ENCODE measurements at places on chromosomes 7 and 10.

- no peak for DNase-seq
Observed at GRCh38 chr7:128804484-128804883, 12.7 kb downstream of the CCDC136 start.

DNA sequence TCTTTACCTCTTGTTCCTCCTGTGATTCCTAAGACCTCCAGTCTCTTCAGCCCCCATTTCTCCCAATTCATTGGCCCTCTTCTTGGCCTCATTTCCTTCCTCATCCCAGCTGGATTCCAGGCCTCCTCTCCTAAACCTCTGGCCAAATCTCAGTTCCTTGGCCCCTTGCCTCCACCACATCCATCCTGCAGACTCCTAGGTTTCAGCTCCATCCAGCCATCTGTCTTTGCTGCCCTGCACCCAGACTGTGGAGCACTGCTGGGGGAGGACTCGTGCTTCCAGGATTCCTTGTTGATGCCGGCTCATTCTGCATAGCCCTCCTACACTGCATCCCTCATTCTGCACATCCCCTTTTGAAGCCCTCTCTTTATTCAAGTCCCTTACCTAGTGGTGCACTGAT is 6.7 kb downstream of the PLAC9 start:
- no peak for DNase-seq

GRCh38 chr7:139647814-139648390 is 124.4 kb downstream of the CLEC2L start:
- DNase-seq = no peak

DNA sequence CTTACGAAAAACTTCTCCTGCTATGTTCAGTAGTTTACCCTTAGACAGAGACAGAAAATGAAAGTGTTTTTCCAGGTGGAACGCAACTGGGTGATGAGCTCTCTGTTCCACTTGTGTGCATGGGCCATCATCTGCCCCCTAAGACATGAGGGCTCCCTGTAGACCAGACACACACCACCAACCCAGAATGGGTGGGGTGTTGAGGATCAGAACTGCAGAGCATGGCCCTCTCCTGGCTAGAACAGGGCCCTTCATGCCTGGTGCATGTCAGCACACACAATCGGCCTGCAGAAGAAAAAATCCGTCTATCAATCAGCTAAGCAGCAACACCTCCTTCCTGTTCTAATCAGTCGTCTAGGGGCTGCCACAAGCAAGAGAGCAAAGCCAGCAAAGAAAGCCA is 186.2 kb upstream of the INHBA start:
- DNase-seq = no peak

GRCh38 chr10:11896549-11897200 is 73.5 kb downstream of the PROSER2 start:
- DNase-seq = no peak

DNA sequence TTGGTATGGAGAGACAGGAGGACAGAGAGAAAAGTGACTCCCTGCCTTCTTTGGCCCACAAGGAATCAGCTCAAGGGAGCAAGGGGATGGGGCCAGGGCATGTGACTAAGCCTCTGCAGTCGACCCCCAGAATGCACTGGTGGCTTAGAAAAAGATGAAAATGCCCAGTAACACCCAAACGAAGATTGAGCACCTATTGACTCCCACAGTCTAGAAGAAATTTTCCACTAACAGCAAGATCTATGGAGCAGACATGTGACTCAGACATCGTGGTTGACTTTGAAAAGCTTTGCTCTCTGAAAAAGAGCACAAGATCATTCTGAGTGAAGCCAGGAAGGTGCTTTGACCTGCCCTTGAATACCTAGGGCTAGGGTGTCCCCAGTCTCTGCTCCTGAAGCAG is 586.0 kb downstream of the CALN1 start:
- no peak for DNase-seq

DNA sequence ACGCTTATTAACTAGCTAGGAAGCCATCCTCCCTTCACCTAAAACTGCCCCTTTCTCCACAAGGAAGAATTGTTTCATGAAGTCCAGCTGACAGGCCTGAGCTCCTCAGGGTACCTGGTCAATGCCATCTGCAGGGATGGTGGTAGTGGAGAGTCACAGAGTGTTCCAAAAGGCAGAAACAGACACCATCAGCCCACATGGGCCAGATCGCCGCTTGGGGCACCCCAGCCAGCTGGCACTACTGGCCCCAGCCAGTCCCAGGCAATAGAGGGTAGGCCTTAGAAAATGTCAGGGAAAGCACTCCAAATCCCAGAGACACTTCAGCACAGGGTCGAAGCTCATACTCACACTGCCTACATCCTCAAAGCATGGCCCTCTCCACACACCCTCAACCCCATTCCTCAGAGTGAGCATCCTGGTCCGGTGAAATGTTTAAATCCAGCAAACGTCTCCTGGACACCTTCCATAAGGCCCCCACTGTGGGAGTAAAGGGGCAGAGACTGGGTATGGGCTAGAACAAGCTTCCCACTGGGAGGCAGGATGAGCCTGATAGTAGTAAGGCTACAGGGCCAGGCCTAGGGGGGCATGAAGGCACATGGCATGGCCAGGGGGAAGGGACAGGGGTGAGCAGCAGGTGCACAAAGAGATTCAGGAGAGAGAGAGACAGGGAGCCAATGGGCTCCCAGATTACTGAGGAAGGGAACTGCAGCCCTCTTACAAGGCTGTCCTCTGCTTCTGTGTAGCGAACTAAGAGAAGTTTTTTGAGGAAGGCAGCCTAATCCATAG is 1.9 kb downstream of the LRRC20 start:
- no peak for DNase-seq

- no peak for DNase-seq
Observed at GRCh38 chr10:81036257-81036656, 498.6 kb downstream of the SH2D4B start.

GRCh38 chr7:96174812-96175211 is 147.1 kb downstream of the SLC25A13 start:
- DNase-seq = no peak

DNA sequence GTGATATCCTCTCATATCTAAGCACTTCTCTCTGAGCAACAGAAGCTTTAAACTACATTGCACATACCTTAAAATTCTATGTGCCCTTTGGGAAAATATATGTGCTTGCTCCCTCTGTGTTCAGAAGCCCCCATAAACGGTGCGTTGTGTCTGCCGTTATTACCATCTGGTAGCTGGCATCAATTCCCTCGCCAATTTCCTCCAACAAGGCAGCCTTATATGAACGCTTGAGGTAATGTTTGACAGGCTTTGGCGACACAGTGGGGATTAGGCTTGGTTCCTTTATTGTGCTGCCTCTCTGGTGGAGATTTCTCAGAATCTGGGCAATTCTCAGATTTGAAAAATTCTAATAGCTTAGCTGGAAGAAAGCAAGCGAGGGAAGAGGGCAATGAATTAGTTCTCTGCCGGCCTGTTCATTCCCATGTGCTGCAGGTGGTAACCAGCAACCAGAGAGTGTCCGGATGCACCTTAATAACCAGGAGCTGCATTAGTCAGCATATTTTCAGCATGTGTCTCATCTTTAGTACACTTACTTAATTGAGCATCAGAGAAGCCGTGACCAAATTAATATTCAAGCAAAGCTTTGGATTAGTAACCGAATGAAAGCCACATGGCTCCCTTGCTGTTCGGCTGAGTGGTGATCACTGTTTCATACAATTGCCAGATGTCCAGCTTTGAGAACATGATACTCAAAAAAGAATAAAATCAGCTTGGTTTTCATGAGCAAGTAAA is 7.3 kb upstream of the PPP1R17 start:
- no peak for DNase-seq

GRCh38 chr10:92750791-92751533 is 61.2 kb downstream of the HHEX start:
- DNase-seq = no peak

GRCh38 chr10:117411479-117412399 is 36.5 kb upstream of the PDZD8 start:
- DNase-seq = no peak

DNA sequence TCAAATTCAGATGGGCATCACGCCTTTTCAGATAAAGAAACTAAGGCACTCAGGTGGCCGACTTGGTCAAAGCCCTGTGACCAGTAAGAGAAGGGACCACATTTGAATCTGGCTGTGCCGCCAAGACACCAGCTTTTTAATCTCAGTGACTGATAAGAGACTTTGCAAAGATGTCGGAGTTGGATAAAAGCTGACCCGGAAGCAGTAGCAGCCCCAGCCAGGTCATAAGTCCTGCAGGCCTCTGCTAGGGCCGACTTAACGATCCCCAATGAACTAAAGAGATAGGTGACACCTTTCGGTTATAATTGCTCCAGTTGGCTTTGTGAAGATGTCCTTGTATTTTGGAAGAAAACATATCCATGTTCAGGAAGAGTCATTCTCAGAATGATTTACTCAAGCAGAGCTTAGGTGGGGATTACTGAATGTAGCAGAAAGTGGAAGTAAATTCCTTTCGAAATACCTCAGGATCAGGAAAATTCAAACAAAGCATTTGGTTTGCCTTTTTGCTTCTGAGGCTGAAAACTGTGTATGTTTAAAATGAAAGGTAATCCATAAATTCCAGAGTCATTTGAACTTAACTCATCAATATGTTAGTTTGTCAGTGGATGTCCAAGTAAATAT is 164.2 kb upstream of the PITRM1 start:
- DNase-seq = no peak

- no peak for DNase-seq
Observed at GRCh38 chr7:15489383-15489782, 72.4 kb downstream of the AGMO start.

GRCh38 chr10:15849316-15849715 is 11.0 kb downstream of the MINDY3 start:
- no peak for DNase-seq

- no peak for DNase-seq
Observed at GRCh38 chr7:17528636-17529035, 230.2 kb downstream of the AHR start.

DNA sequence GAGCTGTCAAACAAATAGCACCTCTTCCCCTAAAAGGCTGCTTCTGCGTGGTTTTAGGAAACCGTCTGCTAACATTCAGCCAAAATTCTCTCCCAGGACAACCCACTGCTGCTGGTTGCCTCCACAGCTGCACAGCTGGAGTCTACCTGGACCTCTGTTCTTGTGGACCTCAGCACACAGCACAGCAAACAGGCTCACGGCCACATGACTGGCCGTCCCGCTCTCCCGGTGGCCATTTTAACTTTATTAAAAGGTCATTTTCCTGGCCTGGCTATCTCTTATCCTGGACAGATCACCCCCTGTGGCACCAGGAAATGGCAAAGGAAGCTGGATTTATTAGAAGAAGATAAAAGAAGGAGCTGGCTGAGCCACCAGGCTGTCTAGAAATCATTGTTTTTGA is 27.6 kb downstream of the SORBS1 start:
- DNase-seq = no peak

GRCh38 chr10:45450866-45451265 is 76.8 kb downstream of the ALOX5 start:
- no peak for DNase-seq

DNA sequence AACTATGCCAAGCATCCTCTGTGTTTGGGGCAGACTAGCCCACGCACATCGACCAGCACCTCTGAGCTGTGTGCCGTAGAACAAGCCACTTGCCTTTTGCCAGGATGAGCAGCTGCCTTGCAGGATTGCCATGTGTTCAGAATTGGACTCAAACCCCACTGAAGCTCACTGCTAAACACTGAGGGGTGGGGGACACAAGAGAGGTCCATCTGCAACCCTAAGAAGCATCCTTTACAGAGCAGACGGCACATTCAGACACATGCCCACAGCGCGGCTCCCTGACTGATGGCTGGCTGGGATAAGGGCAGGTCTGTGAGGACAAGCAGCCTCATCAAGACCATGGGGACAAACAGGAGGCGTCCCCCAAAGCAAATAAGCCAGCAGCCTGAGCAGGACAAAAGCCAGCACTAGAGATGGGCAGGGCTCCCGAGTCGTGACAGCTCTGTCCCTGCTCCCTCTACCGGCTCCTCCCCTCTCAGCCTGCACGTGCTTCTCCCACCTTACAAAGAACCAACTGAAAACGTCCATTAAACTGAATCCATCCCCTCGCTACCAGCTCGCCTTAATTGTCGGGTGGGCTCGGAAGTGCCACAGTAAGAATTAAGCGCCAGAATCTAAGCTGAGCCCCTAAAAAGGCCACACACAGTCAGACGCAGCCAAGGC is 114.2 kb downstream of the PRKAG2 start:
- DNase-seq = no peak

GRCh38 chr7:78234634-78235033 is 436.1 kb downstream of the PHTF2 start:
- DNase-seq = no peak

Measured in T-cell (primary cell).